ENCODE measurements at places on chromosomes 2 and 18.
A peak's percentile ranks its signal among the peaks of the same experiment; 100 is the strongest.

DNA sequence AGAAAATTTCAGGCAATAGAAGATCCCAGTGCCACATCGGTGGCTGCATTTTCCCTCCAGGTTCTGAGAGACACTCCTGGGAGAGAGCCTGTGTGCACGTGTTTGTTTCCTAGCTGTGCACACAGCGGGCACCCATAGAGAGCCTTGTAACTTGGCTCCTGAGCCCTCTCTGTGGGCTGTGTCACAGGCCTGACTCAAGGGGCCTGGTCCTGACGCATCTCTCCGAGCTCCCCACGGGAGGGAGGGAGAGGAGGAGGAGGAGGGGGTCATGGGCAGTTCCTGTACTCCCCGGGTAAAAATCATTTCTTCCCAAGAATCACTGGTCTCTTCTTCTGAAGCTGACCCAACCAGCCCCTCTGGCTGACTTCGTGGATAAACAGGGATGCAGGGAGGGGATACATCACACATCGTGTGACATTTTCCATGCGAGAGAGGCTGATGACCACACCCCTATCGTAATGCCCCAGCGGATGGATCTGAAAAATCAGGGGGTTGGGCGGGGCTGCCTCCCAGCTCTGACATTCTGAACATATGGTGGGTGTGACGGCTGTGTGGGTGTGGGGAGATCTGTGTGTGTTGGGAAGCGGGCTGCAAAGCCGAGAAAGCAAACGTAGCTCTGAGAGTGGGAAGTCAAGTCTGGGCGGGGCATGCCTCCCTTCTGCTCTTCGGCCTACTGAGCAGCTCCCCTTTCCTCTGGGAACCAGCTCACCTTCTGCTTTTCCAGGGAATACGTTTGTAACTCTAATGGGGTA, 308.3 kb upstream of the HS6ST1 start:
- DNase-seq: no peak

DNA sequence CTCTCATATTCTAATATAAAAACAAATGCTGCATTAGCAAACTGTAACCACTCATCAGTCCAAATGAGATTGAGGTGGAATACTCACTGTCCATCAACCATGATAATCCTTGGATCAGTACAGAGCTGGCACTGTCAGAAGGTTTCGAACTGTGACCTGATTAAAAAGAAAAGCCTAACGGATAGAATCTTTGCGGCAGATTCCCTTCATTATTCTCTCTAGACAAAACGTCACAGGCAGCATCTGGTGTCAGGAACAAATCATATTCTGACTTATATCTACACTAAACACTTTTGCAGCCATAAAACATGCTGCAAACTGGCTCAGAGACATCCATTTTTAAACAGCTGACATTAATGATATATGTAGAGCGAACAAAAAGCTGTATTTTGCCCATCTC, 677.7 kb upstream of the NXPH2 start:
- no peak for DNase-seq

DNA sequence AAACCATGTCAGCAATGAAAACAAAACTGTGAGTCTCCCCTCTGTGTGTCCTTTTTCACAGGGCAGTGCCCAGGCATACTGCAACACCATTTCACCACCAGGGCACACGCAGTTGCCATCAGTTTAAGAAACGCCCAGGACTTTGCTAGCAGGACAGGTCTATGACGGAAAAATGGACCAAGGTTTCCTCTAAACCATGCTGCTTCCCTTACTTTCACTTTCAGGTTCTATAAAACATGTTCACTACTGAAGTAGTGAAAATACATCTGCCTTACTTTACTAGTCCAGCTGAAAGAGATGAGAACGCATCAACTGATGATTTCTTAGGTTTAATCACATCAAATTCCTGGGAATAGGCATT, 110.5 kb downstream of the TCF4 start:
- peak; percentile 40 for DNase-seq

DNA sequence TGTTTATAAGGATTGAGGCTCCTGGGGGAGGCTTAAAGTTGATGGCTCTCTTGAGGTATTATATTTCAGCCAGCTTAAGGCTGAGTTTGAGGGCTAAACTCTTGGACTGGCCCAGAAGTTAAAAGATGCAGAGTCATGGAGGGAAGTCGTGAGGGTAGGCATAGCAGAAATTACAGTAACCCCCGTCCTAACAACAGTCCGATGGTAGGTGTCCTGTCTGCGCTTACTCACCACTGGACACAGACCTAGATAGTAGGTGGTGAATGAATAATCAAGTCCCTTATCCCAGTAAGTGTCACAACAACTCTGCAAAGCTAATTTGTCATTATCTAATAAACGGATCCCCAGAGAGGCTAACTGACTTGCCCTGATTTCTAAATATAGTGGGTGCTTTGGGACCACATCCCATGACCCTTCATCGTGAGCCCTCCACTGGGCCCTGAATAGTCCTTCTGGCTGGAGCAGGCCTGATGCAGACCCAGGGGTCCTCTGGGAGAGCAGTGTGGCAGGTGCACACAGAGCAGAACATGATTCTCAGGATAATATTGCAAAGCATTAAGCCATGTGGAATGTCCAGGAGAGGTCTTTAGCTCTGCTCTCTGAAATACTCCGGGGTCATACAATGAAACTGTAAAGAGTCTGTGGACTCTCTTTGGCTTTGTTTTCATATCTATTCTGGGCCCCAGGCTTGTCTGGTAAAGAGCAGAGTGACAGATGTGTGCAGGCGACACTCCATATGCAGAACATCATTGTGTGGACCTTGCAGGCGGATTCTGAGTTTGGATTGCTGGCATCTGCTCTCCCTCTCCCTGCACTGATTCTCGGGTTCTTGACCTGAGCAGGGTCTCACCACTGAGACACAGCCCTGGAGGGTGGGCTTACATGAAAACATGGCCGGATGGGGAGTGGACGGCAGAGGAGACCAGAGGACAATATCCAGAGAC, 98.1 kb downstream of the RNF144A start:
- no peak for DNase-seq

DNA sequence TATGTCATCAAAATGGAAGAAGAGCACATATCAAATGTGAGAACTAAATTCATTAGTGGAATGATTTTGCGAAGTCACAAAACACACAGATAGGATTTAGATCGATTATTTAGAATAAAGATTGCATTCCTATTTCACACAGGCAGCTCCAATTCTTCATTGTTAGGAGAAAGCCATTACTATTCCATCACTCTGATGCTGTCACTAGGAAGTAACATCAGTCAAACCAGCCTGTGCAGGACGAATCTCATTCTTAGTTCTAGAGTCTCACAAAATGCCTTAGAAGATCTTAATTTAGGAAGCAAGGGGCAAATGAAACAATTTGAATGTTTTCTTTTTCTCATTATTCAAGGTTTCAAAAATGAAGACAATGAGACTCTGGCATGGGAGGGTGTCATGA, 44.0 kb upstream of the SPP2 start:
- no peak for DNase-seq

GRCh38 chr2:130842770-130843169, 6.1 kb downstream of the ARHGEF4 start:
- no peak for DNase-seq

DNA sequence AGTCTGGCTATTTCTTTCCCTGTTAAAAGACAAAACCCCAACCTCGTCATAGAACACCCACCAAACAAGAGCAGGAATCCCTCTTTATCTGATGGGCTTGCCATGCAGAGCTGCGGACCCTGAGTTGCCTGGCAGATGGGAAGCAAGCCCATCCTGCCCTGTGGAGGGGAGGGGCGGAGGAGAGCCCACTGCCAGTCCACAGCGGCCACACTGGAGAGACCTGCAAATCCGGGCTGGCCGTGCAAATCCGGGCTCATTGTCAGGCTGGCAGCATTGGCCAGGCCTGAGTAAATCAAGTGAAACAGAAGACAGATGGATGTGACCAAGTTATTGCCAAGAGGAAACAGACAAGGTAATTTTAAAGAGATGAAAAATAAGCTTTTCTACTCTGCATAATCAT, 22.0 kb downstream of the MYL12B start:
- no peak for DNase-seq

- DNase-seq: no peak
Measured at GRCh38 chr2:54677476-54678265, 45.8 kb upstream of the EML6 start.

DNA sequence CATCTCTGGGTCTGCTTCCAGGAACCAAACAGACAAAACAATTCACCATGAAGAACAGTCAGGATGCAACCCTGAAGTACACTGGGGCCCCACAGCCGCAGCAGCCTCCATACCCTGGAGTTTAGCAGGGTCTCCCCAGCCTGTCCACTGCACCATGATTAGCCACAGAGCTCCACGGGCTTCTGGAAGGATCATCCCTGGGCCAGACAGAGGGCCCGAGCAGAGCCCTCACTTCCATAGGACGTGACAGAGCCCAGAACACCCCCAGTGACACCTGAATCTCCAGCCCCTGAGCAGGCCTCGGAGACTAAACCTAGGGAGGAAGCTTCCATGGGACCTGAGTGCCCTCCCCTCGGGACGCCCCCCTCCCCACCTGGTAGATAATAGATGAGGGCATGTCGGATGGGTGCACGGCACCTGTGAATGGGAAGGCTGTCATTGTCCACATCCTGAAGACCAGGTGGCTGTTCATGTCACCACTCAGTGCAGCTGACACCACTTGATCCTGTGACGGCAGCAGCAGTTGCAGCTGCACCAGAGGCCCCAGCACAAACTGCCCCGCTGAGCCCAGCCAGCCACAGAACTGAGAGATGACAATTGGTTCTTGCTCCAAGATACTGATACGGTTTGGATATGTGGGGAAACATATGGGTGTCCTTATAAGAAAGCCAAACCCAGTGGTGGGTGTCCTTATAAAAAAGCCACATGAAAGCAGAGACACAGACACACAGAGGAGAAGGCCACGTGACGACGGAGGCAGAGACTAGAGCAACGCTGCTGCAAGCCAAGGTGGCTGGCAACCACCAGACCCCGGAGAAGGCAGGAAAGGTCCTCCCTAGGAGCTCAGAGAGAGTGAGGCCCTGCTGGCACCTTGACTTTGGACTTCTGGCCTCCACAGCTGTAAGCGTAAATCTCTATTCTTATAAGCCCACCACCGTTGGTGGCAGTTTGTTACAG, 23.2 kb downstream of the KIF1A start:
- no peak for DNase-seq

- DNase-seq: no peak
Measured at GRCh38 chr2:28993206-28993960, 12.3 kb downstream of the TOGARAM2 start.

- DNase-seq: no peak
Measured at GRCh38 chr2:179861027-179861415, 391 bp downstream of the ZNF385B start.

DNA sequence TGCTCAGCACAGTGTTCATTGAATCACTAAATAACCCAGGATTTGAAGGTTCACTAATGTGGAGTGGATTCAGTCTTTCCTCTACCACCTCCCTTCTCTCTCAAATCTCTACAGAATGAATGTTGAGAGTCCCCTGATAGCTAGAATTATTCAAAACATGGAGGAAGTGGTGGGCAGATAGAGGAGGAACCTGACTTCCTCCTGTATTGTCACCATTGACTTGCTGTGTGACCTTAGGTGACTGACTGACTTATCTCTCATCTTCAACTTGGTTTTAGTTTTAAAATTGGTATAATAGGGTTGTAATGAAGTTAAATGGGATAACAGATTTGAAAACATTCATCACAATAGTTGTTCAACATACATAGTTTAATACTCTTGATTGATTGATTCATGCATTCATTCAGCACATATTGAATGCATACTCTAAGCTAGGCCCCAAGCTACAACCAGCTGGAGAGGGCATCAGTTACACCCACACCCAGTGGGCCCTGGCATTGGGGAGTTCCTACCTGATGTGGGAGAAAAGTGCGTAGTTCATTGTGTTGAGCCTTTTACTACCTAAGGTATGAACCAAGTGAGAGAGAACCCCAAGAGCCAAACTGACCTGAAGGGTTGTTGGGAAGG, 96.0 kb downstream of the WDR7 start:
- peak; percentile 11 for DNase-seq

GRCh38 chr2:217515615-217516309, 487.0 kb downstream of the TNS1 start:
- DNase-seq: no peak

DNA sequence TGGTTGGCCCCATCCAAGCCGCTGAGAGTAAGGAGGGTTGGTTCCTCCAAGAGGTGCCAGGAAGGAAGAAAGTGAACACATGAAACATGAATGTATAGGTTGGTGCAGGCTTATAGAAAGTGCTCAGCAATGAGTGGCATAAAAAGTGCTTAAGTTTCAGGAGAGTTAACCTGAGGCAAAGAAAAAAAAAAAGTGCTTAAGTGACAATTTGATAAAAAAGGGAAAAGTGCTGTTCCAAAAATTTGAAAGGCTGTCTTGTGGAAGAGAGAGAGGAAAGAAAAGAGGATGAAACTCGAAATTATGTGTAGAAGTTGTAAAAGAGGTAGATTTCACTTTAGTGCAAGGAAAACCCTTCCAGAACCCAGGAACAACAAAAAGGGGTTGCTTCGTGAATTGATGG, 85.5 kb upstream of the MAP4K4 start:
- no peak for DNase-seq

DNA sequence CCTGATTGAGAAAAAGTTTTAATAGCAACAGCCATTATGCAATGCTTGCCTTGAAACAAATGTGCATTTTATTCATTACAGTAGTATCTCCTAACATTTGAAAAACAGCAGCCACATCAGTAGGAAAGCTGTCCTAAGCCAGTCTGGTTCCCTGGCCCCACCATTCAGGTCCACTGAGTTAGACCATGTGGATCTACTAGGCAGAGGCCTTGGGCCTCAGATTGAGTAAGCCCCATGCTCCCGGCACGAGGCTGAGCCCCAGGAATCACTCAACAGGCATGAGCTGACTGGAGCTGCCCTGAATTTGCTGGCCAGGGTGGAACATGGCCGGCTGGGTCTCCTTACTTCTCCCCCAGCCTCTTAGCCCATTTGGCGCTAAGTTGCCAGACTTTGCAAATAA, 103.4 kb downstream of the ZFP36L2 start:
- DNase-seq: no peak

DNA sequence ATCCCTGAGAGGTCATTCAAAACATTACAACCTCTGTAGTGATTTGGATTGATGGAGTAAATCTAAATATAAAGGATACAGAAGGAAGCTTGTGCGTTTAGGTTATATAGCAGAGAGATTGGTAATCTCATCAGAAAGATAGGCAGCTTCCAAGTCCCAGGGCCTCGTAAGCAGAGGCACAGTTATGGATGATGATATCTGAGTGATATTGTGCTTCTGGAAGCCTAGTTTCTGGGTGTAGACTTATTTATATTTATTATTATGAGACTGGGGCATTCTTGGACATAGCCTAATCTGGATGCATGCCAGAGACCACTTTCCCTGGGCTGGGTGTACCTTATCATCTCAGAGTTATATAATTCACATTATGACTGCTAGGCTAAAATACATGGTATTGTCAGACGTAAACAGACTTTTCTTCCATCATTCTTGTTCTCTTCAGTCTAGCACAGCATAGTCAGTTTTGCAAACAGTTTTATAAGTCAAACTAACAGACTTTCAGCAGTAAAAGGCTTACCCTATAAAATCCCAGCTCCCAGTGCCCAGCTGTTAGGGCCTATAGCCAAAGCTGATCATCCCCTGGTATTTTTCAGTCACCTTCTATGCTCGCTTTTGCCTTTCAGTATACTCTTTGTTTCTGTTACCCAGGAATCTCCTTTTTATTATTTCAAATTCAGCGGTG, 47.9 kb downstream of the RAB3GAP1 start:
- DNase-seq: no peak

- DNase-seq: no peak
Measured at GRCh38 chr18:79404567-79404910, 8.8 kb downstream of the NFATC1 start.

Data from activated CD4-positive, alpha-beta T cell treated with anti-CD3 and anti-CD28 coated beads, Interleukin-2, Interleukin-4, amounts not matched to agents 100 ng/mL and 50 ng/mL, durations not matched to agents 16 hours and 8 hours (primary cell).